Neural crest cell (in vitro differentiated cells): ENCODE measurements at places on chromosomes 7 and 10. TPM values are rescaled to one million over a fixed set of nuclear protein-coding genes. Genes with fewer than 3 reads are reported as not detected.

Gene CLRN3
- total RNA-seq: not detected in 2 replicates

- DNase-seq: no peak
Measured at GRCh38 chr10:67110286-67110685, 184.4 kb downstream of the LRRTM3 start.

Gene NAT16
- total RNA-seq: 0.70 and 1.7 TPM in 2 replicates

DNA sequence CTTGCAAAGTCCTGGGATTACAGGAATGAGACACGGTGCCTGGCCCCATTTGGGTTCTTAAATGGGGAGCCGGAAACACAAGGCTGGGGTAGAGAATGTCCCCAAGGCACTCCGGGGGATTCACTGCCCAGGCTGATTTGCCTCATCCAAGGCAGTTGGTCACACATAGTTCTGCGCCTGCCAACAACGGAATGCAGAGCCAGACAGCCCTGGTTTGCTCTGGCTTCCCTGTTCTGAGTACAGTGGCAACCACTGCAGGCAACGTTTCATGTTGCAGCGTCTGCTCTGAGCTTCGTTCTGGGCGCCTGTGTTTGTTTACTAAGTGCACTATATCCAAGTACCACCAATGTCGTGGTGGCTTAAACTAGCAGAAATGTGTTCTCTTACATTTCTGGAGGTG is 61.7 kb upstream of the C1QL3 start:
- DNase-seq: no peak

- DNase-seq: no peak
Measured at GRCh38 chr10:32409741-32410140, 36.2 kb upstream of the CCDC7 start.

Gene CDCA7L
- 84.7 and 86.6 TPM in 2 replicates for total RNA-seq

DNA sequence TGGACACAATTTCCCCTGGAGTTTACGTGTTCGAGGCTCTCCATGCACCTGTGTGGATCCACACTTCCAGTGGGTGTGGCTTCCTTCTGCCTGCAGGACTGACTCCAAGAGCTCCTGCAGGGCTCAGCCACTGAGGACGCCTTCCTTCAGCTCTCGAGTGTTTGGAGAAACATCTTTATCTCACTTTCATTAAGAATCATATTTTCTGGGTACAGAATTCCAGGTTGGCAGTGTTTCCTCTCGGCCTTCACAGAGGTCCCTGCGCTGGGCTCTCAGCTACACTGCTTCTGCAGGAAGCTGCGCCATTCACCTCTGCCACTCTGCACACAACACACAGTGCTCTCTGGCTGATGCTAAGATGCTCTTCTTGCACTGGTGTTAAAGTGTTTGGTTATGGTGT is 69.9 kb upstream of the NKX6-2 start:
- no peak for DNase-seq

- peak; percentile 12 for DNase-seq
Measured at GRCh38 chr7:24981171-24981951, 1.4 kb upstream of the OSBPL3 start.

DNA sequence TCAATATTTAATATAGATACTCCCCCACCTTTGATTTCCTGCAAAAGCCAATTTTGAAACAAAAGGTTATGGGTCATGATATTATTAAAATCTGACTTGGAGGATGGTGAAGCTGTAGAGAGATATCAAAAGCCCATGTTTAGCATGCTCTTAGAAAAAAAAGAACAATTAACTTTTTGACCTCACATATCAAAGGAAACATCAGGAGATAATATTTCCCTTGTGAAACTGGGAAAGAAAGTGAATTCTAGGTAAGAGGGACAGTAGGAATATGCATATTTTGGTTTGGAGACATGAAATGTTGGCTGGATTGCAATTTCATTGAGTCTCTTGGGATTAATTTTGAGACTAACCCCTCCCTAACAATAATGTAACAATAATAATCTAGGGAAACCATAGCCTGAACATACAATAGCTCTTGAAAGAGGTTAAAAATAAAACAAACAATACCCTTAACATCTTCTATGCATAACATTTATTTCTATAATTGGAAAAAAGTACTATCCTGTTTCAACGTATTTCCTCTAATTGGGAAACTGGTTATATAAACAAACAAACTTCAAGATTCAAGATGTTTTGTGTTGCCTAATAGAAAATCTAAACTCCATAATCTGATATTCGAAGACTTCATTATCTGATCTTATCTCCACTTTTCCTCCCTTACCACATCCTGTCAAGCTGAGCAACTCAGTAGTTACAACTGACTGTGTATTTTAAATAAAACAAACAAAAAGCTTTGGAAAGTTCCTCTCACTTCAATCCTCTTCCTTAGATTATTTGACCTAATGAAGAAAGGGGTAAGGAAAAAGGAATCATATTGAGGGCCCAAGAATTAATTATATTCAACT is 14.8 kb downstream of the TMEM26 start:
- no peak for DNase-seq

- DNase-seq: no peak
Measured at GRCh38 chr7:50505553-50506210, 55.5 kb upstream of the FIGNL1 start.

- DNase-seq: no peak
Measured at GRCh38 chr10:34670081-34670480, 145.0 kb downstream of the PARD3 start.

DNA sequence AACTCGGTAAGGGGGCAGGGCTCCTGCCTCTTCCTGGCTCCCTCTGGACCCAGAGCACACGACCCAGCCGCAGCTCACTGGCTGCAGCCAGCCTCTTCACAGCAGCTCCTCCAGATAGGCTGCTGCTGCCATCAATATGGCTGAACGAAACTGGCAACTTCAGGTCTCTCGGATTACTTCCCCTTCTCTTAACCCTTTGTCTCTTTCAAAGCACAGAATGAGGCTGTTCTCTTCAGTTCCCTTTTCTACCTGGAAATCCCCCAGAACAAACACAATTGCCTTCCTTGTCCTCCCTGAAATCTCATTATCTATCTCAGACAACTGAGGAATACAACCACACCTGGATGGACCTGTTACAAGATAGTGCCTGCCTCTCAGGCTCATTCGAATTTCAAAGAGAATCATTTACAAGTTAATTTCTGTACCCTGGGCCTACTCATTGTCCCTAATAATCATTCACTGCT is 193.4 kb upstream of the MBL2 start:
- DNase-seq: no peak

- DNase-seq: no peak
Measured at GRCh38 chr7:24889611-24890010, 90.4 kb downstream of the OSBPL3 start.

- DNase-seq: no peak
Measured at GRCh38 chr10:94890264-94891022, 48.0 kb upstream of the CYP2C9 start.

DNA sequence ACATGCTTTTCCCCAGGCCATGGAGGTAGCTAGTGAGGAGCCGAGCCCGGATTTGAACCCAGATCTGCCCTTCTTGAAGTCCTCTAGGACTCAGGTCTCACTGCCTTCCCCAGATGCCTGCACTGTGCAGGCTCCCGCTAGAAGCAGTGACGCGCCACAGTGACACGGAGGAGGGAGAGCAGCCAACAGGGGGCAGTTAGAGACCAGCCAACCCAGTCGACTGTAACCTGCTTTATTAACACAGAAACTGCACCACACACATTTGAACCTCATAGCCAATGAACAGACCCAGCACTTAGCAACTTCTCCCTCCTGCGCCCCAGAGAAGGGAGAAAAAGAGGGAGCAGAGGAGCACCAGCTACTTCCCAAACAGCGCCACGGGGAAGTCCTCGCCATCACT is 27.4 kb downstream of the PILRA start:
- DNase-seq: peak; percentile 37

DNA sequence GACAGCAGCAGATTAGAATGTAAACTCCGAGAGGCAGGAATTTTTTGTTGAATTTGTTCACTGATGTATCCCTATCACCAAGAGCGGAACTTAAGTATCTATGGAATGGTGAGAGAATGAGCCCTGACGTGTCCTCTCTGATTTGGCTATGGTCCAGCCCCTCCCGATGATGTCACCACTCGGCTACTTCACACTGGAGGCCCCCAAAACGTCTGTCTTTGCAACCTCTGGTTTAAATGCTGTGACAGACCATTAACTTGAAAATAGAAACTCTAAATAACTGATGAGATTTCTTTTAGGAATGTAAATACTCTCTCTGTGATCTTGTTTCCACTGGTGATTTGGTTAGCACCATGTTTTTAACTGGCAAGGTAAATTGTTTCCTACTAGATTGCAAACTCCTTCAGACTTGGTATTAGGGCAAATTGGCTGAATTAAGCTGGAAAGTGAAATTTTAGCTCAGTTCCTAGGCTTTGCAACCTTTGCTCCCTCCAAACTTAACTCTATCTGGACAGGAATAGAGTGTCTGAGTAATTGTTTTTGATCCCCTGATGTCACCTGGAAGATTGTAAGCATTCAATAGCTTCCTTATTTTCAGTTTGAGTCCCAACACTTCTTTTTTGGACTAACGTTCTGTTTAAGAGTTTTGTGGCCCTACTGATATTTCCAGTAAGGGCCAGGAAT is 19.1 kb downstream of the SLC16A12 start:
- no peak for DNase-seq

Gene TRIL
- 60.7 and 61.5 TPM in 2 replicates for total RNA-seq

Gene AKR1D1
- not detected in 2 replicates for total RNA-seq

Gene TUBAL3
- total RNA-seq: not detected in 2 replicates

Gene OPN1SW
- total RNA-seq: not detected in 2 replicates

- DNase-seq: no peak
Measured at GRCh38 chr7:122304319-122304975, at the start of gene FEZF1. TSS of gene FEZF1 (minus strand) at chr7:122304750. CDS start at chr7:122304437, 313 bp downstream.

DNA sequence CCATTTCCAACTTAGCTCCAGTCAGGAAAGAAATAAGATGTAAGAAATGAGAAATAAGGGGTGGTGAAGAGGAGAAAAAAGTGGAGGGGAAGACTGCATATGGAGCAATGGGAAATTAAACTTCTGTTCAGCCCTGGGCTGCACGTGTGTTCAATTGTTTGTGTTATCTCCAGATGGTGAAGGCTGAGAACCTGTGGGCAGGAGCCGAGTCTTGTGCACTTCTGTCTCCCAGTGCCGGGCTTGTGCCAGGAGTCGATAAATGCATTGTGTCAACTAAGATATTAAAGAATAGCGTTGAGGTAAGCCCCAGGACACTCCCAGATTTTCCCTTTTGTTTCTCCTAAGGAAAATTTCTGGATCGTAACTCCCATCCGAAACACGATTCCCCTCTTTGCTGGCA is 98.2 kb downstream of the PRLHR start:
- no peak for DNase-seq

Gene GNAT3
- not detected in 2 replicates for total RNA-seq

DNA sequence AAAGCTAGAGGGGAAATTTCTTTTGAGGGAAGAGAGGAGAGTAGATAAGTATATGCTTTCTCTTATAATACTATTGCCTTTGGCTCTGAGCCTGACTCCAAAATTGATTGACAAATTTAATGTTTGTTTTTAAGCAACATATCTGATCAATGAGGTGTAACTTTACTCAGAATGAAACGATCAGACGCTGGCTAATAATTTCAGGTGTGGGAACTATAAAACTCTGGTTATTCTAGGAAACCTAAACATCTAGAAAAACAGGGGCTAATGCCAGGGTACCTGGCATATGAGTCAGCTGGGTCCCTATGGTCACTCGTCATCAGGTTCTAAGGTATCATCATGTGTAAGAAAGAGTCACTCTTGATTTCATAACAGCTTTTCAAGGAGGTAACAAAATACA is 139.7 kb downstream of the ATE1 start:
- DNase-seq: no peak

Gene CREB5
- total RNA-seq: 6.9 and 8.3 TPM in 2 replicates

- no peak for DNase-seq
Measured at GRCh38 chr7:141562972-141563371, 11.8 kb downstream of the AGK start.

Gene WNT16
- not detected in 2 replicates for total RNA-seq
